NCI-H526 (cell line): ENCODE measurements at places on chromosomes 7 and 10.

- DNase-seq = no peak
Measured at GRCh38 chr10:98394851-98395440, 20.0 kb downstream of the PYROXD2 start.

DNA sequence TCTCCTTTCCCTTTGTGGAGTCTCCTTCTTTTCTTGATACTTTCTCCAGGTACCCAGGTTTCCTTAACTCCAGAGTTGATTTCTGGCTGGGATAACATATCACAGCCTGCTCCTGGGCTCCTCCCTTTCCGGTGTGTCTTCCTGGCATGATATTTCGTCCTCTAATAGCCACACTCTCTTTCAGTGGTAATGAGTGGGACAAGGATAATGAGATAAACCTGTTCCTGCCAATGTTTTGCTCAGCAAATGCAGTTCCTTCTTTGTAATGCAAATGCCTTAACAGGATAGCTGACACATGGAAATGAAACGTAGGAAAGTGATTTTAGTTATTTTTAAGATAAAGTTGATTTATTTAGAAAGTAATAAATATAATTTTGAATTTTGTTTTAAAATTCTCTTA is 168.6 kb downstream of the NRP1 start:
- DNase-seq = no peak

GRCh38 chr7:100444311-100445278 is 8.3 kb upstream of the PPP1R35 start:
- no peak for DNase-seq

DNA sequence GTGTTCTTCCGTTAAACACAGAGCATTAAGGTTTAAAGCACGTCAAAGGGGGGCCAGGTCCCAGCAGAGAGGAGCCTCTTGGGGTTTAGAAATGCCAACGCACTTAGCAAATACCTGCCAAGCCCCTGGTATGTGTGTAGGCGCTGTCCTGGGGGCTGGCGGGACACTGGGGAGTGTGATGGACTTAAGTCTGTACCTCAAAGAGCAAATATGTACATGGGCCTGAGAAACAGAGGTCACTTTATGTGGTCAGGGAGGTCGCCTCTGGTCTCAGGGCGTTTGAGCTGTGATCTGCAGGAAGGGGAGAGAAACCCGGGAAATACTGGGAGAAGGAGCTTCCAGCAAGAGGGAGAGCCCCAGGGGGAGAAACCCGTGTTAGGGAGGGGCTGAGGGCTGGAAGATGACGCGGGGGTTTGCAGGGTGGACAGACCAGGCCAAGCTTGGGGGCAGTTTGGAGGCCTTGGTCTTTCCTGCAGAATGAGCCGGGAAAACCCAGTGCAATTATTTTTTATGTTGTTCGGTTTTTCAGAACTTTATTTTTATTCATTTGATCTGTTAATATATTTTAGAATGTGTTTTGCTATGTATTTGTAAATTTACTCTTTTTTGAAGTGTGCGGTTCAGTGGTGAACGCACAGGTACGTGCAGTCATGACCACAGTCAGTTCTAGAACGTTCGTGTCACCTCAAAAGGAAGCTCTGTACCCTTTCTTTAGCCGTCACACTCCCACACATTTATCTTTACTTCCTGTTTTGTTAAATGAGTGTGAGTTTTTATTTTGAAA is 441.4 kb upstream of the FOXK1 start:
- DNase-seq = no peak

GRCh38 chr7:51009716-51010496 is 227.2 kb upstream of the GRB10 start:
- DNase-seq = no peak

DNA sequence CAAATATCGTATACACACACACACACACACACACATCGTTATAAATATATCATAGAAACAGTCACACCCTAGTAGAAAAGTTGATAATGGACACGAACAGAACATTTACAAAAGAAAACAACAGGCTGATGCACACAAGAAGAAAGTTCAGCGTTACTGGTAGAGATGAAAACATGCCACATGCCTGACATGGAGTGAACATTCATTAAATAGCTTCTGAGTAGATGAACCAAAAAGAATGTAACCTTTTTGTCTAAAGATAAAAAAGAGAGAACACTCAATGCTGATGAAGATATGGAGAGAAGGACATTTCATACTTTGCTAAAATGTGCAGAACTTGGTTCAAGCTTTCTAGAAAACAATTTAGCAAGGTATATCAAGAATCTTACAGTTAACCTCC is 173.4 kb upstream of the KLF14 start:
- DNase-seq = no peak

- no peak for DNase-seq
Measured at GRCh38 chr7:90563286-90563685, 32.8 kb upstream of the CDK14 start.

DNA sequence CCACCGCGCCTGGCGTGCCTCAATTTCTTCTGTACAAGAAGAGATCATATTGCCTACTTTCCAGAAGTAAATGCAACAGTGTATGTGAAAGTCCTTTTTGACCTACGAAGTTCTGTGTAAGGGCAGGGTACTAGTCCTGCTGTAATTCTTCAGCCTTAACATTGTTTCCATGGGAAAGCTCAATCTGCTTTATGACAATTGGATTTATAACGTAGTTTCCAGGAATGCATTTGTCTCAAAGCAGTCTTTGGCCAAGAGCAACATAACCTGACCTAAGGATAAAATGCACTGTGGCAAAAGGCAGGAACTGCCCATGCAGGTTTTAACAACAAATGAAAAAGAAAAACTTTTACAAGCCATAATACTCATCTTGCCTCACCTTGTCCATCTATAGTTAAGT is 108.1 kb upstream of the PODXL start:
- DNase-seq = no peak

GRCh38 chr7:50068850-50069551 is 24.0 kb downstream of the ZPBP start:
- peak; percentile 56 for DNase-seq

GRCh38 chr7:76185187-76185896 is 16.4 kb upstream of the SRRM3 start:
- DNase-seq = no peak

GRCh38 chr7:550881-551614 is 31.4 kb upstream of the PDGFA start:
- no peak for DNase-seq

- no peak for DNase-seq
Measured at GRCh38 chr10:58885686-58886345, 290.6 kb upstream of the PHYHIPL start.

GRCh38 chr7:123682690-123683089 is 27.0 kb downstream of the LMOD2 start:
- DNase-seq = peak; percentile 52

GRCh38 chr7:2726316-2727018 is 38.5 kb downstream of the AMZ1 start:
- no peak for DNase-seq

- DNase-seq = no peak
Measured at GRCh38 chr7:46661431-46661830, 740.4 kb upstream of the IGFBP3 start.

- DNase-seq = no peak
Measured at GRCh38 chr7:2751086-2751485, 63.1 kb downstream of the AMZ1 start.

DNA sequence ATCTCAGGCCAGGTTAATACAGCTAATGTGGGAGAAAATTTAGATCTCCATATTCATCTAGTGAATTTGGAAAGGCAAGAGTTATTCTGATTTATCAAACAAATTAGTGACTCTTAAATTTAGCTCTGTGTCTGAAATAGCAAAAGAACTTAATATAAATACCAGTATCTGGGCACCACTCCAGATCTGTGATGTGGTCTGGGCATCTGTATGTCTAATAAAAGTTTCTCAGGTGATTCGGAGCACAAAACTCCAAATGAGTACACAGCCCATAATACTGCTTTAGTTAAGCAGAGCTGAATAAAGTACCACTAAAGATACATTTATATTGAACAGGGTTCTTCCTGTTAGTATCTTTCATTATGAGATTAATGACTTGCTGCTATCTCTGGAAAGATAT is 261.4 kb downstream of the BAMBI start:
- no peak for DNase-seq

DNA sequence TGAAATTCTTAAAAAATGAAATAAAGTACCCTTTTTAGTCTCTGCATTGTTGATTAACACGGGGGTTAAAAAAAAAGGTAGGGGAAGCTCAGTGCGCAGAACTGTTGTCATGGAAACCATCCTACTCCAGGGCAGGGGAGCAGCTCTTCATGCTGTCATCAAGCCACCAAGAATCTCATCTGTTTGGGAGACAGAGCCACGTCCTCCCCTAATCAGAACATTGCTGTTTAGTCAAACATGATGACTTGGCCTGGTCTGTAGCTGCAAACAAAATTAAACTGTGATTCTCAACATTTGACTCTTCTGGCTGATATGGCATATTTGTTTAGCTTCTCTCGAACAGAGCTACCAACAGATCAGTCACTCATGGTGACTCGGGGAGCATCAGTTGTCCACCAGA is 254.4 kb upstream of the KLF14 start:
- no peak for DNase-seq

GRCh38 chr10:48458662-48459048 is 146.2 kb downstream of the ARHGAP22 start:
- DNase-seq = no peak

- DNase-seq = no peak
Measured at GRCh38 chr7:89049043-89049442, 253.5 kb upstream of the TEX47 start.

DNA sequence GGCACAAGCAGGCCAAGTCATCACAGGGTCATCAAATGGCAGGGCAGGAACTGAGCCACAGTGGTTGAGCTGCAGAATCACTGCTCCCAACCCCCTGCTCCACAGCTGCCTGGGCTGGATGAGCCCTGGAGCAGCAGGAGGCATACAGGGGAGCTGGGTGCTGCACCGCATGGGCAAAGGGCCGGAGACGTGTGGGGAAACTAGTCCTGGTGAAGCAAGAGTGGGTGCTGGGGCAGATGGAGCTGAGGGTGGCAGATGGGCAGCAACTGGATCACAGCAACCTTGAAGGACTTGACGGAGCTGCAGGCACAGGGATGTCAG is 16.0 kb upstream of the VOPP1 start:
- no peak for DNase-seq

- no peak for DNase-seq
Measured at GRCh38 chr10:83536426-83536825, 602.9 kb upstream of the GHITM start.

GRCh38 chr7:44617225-44617890 is 10.9 kb downstream of the OGDH start:
- DNase-seq = no peak

DNA sequence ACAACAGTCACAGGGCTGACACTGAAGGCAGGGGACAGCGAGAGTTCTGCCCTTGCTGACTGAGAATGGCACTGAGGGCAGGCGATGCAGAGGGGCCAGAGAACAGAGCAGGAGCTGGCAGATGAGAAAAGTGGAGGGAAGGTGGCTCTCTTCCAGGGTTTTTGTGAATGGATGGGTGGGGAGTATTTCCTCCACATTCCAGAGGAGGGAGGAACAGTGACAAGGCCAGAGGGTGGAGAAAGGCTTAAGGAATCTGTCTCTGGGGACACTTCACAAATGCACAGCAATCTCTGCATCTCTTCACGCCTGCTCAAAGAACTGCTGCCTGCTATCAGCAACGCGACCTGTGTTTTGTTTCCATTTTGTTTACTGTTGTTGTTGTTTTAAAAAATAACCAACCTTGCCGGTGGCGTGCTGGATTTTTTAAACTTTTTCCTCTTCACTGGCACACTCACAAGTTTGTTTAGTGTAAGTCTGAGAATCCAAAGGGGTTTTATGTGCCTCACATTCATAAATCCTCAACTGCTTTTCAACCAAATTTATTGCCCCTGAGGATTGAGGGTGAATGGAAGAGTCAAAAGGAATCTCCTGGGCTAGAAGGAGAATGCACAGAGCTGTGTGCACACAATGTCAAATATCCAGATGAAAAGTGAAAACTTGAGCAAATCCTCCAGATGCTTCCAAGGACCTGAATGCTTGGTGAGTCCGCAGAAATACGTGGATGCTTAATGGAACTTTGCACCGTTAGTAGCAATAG is 129.3 kb downstream of the GLI3 start:
- no peak for DNase-seq

GRCh38 chr7:39709768-39710311 is 86.5 kb downstream of the RALA start:
- no peak for DNase-seq

- no peak for DNase-seq
Measured at GRCh38 chr10:24720096-24720495, 3.6 kb downstream of the ARHGAP21 start.

GRCh38 chr7:8109196-8110022 is 140.8 kb downstream of the GLCCI1 start:
- no peak for DNase-seq

GRCh38 chr10:32446536-32447406 is 831 bp downstream of the CCDC7 start:
- peak; percentile 30 for DNase-seq

- DNase-seq = peak; percentile 58
Measured at GRCh38 chr10:100876585-100877460, 35.9 kb upstream of the SLF2 start.

- no peak for DNase-seq
Measured at GRCh38 chr10:76711222-76711997, 926.2 kb downstream of the KCNMA1 start.

- DNase-seq = no peak
Measured at GRCh38 chr7:157295338-157295737, 41.5 kb upstream of the DNAJB6 start.
